ENCODE measurements at places on chromosomes 12 and 14. TPM values are rescaled to one million over a fixed set of nuclear protein-coding genes. Genes with fewer than 3 reads are reported as not detected.

The SLC6A12 gene
- total RNA-seq = 0.21 TPM

The HOTAIR gene
- 1.1 TPM for total RNA-seq

The MARS1 gene
- total RNA-seq = 55.1 TPM

The PTPRR gene
- 2.7 TPM for total RNA-seq

The TAS2R14 gene
- 20.3 TPM for total RNA-seq

The ACSM4 gene
- not detected for total RNA-seq

The VASH1 gene
- 17.3 TPM for total RNA-seq

The TSPAN8 gene
- total RNA-seq = 10.2 TPM

The KRT85 gene
- total RNA-seq = not detected

DNA sequence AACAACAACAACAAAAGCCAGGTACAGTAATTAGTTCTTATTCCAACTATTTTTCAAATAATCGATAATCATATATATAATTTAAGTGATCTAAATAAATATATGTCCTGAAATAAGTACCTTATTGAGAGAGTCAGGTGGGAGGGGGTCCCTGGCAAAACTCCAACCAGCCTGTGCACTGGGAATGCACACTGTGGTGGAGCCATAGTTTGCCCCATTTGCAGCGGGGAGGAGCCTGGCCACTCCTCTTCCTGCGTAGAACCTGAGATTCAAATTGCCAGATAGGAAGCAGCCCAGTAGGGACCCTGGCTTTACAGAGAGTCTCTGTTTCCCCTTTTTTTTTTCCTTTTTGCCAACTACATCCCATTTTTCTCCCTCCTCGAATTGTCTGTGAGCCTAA, 26.4 kb downstream of the CPNE8 start:
- DNase-seq = no peak

DNA sequence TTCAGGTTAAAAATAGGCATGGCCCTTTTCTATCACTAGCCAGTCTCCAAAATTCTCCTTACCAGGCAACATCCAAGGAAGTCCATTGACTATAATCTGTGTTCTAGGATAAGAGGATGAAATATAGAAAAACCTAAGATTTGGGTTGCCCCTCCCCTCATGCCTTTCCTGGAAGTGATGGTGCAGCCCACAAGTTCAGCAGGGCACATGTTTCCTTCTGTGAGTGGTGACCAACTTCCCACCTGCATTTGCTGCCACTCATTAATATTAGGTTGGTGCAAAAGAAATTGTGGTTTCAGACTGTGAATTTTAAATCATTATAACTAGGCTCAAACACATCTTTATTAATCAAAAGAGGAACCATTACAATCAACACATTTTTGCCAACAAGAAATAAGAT, 250.5 kb upstream of the FKBP4 start:
- no peak for DNase-seq

GRCh38 chr12:119715268-119715620, 47.3 kb downstream of the PRKAB1 start:
- DNase-seq = no peak

- DNase-seq = no peak
These were observed 38.8 kb downstream of the CCNK start for GRCh38 chr14:99519931-99520421.

DNA sequence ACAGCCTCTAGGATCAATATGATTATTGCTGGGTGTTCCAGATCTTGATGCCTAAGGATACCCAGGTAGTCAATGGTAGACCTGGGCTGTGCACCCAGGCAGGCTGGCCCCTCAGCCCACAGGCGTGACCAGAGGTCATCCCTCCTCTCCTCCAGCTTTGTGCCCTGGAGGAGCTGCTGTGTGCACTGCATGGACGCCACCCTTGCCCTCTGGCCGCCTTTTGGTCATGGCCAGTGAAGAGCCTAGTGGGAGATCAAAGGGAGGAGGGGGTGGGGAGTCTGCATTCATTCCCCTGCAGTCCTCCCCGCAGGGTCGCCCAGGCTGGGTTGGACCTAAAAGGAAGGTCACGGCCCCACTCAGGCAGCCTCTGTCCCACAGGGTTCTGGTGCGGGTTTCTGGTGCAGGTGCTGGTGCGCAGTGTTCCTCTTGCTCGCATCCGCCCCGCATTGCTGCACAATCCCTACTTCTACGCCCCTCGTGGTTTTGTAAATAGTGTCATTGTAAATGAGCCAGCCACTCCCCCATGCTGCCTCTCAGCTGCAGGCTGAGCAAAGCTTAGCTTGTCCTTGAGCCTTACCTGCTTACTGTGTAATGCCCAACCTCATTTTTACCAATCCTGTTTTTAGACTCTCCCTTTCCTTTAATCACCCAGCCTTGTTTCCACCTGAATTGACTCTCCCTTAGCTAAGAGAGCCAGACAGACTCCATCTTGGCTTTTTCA, 55.3 kb downstream of the PSMA6 start:
- DNase-seq = no peak

GRCh38 chr14:71686677-71687076, 245.6 kb upstream of the RGS6 start:
- DNase-seq = no peak

DNA sequence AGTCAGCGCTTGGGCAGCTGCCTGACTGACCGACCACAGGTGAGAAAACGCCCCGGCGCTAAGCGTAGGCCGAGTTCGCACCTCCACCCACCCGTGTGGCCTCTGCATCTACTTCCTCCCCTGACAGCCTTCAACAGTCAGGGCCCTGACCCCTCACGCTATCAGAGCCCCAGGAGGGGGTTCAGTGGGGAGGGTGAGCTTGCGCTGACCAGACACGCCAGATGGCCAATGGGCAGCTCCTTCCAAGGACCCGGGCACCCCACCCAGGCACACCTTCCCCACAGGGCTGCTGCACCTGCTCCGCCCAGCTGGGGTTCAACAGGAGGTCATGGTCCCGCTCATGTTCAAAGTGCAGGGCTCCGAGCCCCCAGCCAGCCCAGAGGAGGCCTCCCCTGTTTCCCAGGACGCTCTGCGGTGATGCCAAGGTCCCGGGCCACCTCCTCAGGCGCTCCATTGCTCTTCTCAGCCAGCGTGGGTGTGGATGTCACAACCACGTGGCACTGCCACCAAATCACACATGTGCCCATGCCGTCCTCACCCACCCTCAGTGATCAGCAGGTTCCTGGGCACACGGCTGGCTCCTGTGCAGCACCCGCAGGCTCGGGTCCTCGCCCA, 48.7 kb upstream of the BCL11B start:
- DNase-seq = no peak

DNA sequence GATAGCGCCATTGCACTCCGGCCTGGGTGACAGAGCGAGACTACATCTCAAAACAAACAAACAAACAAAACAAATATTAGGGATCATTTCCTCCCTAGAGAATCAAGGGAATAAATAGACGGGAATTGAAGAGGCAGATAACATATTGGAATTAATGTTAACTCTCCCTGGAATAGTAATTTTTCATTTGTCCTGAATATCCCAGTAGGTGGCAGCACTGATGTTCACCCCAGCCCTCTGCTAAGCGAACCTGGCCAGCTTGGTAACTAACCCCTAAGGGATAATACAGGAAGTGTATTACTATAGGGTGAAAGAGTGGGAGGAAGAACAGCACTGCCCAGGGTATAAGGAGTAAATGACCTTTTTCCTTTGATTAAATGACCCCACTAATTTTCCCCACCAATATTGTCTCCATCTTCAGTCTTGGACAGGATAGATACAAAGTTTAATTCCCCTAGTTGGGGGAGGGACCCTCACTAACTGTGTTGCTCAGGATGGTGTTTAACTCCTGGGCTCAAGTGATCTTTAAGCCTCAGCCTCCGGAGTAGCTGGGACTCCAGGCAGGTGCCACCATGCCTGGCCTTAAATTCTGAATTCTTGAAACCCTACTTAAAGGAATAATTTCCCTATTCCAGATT, 40.5 kb downstream of the SLC2A14 start:
- no peak for DNase-seq

GRCh38 chr12:130838284-130838950, 633 bp downstream of the STX2 start:
- no peak for DNase-seq

GRCh38 chr14:51660741-51661140, 9.0 kb downstream of the FRMD6 start:
- no peak for DNase-seq

DNA sequence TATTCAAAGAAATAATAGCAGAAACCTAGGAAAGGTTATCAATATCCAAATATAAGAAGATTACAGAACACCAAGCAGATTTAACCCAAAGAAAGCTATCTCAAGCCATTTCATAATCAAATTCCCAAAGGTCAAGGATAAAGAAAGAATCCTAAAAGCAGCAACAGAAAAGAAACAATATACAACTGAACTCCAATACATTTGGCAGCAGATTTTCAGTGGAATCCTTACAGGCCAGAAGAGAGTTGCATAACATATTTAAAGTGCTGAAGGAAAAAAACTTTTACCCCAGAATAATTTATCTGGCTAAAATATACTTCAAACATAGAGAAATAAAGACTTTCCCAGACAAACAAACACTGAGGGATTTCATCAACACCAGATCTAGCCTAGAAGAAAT, 54.3 kb downstream of the DENND5B start:
- no peak for DNase-seq
